ENCODE measurements at places on chromosomes 2 and 18.

DNA sequence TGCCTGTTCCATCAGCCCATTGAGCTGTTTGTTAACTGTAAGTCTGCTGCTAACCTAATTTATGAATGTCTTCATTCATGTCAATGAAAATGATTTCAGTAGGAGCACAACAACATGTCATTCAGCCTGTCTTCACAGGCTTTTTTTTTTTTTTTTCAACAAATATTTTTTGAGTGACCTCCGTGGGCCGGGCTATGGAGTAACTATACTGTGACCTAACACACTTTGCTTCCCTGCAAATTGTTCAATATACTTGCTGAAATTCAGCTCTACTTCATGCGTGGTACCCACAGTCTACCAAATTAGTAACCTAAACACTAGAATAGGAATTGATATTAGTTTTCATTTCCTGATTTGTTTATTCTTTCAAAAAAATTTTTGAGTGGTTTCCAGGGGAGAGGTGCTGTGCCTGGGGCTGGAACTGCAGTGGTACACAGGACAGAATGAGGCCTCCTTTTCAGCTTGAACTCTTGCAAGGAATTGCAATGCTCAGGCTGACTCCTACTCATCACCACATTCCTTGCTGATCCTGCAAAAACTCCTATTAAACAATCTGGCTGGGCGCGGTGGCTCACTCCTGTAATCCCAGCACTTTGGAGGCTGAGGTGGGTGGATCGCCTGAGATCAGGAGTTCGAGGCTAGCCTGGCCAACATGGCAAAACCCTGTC lies 87.1 kb downstream of the CDH20 start:
- no peaks in the 10 kb centered on the region for H3K36me3 ChIP-seq
- H3K4me3 ChIP-seq: no peak overlapping the region
- no peaks in the 10 kb centered on the region for H3K27me3 ChIP-seq

DNA sequence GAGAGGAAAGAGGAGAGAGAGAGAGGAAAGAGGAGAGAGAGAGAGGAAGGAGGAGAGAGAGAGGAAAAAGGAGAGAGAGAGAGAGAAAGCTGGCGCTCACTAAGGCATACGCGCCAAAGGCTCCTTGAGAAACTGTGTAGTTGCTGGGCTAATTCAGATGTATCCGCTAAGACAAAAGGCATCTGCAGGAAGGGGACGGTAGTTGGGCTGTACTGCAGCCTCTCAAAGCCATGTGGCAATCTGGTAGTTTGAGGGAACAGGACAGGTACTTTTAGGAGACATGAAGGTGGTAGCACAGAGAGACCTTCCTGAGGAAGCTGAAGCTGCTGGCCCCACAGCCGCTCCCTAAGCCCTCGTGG lies 31.6 kb downstream of the THNSL2 start:
- no peak overlapping the region for H3K4me3 ChIP-seq
- no peak for DNase-seq
- H3K27me3 ChIP-seq: peaks cover 48% of the 10 kb centered on the region
- H3K4me1 ChIP-seq: no peaks in the 10 kb centered on the region
- H3K36me3 ChIP-seq: no peaks in the 10 kb centered on the region
- H3K27ac ChIP-seq: no peak overlapping the region

DNA sequence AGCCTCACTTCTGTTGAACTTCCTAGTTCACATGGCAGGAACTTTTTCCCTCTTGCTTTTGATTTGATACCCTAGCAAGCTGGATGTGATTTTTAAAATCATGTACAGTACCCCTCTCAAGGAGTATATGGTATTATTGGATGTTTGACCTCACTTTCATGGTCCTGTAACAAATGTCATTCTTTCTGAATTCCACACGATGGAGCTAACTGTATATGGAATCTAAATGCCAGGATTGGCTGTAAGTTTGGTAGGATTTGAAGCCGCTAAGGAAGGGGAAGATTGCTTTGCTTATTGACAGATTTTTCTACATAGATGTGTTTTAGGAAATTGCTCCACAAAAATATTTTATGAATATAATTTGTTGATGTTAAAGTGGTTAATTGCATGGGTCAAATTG lies 18.3 kb downstream of the MAIP1 start:
- H3K27me3 ChIP-seq: no peaks in the 10 kb centered on the region
- H3K4me3 ChIP-seq: no peak overlapping the region
- DNase-seq: no peak
- H3K4me1 ChIP-seq: peaks cover 19% of the 10 kb centered on the region

DNA sequence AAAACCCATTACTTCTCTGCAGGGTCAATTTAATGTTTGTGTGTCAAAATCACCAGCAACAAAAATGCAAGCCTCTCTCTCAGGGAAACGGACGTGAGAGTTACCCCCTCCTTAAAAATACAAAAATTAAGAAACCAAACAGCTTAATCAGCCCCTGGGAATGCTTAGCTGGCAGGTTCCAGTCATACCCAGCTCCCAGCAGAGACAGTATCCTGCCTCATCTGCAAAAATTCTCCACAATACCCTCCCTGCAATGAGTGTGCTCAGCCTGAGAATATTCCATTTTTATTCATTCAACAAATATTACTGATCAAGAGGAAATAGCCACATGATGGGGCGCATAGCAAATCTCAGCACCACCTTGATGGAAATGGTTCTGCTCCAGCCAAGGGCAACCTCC lies 36.3 kb downstream of the ST8SIA5 start:
- no peaks in the 10 kb centered on the region for H3K4me1 ChIP-seq
- no peak overlapping the region for H3K27ac ChIP-seq
- H3K4me3 ChIP-seq: no peak overlapping the region
- no peaks in the 10 kb centered on the region for H3K27me3 ChIP-seq
- no peaks in the 10 kb centered on the region for H3K36me3 ChIP-seq

DNA sequence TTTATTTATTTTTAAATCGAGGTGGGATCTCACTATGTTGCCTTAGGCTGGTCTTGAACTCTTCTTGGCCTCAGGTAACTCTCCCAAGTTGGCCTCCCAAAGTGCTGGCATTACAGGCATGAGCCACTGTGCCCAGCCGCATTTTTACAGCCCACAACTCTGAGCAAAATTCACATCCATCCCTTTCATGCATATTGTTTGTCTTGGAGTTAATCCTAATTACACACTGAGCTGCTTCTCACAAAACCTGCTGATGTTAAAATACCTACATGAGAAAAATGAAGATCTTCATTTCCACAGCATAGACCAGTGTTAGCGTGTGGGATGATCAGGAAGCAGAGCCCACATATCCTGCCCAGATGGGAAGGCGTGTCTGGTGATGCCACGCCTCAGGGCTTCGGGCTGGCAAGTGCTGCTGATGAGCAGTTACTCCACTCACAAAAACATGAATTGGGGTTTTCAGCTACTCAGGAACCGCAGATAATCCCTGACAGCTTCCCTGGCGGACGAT lies 14.6 kb downstream of the ITGB1BP1 start:
- no peaks in the 10 kb centered on the region for H3K4me1 ChIP-seq
- no peak for DNase-seq
- H3K27me3 ChIP-seq: no peaks in the 10 kb centered on the region
- H3K36me3 ChIP-seq: peaks cover 43% of the 10 kb centered on the region
- H3K4me3 ChIP-seq: no peak overlapping the region

DNA sequence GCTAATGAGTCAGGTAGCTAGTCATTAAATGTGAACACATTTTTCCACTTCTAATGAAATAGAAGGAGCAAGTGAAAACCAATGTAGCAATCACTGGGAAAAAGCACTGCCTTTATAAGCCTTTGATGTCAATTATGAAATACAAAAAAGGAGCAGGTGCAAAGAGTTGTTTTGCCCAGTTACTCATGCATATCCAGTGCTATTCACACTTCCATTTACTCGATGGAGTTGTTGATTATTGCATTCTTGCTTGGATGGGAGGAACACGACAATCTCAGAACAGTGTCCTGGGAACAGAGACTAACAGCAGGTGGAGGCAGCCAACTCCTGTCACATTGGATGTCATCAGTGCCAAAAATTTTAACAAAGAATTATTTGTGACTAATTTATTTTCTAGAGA lies 372.5 kb downstream of the CBLN2 start:
- no peaks in the 10 kb centered on the region for H3K4me1 ChIP-seq
- no peak overlapping the region for H3K27ac ChIP-seq
- H3K4me3 ChIP-seq: no peak overlapping the region
- no peak for DNase-seq

DNA sequence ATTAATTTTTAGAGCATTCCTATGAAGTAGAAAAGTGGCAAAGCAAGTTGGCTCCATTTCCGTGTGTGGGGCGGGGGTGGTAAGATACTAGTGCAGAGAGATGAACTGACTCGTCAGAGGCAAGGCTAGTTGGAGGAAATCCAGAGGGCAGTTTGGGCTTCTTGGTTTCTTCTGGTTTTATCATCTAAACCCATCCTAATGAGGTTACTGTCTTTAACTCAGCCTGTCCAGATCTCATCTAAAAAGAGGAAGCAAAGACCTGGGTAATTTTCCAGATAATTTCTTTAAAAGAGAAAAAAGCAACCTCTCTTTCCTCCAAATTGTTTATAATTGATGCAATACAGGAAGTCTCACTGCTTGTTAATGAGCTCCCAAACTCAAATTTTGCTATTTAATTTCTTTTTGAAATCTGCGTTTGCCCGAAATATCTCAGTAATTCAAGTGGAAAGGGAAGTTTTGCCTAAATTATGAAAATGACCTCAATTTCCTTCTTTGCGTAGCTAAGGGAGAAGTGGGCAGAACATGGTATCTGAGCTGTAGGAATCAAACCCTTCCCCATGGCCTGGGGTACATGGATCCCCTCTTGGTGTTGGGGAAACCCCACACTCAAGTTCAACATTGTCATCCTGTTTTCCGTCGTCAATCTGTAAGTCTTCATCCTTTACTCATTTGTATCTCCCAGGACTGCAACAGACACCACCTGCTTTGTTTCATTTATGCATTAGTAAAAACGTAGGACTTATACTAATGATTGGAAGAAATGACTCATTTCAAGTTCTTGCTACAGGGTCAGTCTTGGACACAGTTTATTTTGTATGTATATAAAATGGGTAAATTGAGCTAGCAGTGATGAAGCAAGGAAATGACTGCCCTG lies 89.1 kb upstream of the KLF7 start:
- no peak overlapping the region for H3K4me3 ChIP-seq
- H3K36me3 ChIP-seq: no peaks in the 10 kb centered on the region
- DNase-seq: no peak
- peaks cover 33% of the 10 kb centered on the region for H3K27me3 ChIP-seq
- H3K27ac ChIP-seq: no peak overlapping the region
- H3K4me1 ChIP-seq: peaks cover 4% of the 10 kb centered on the region

GRCh38 chr2:86358957-86359356 lies 21.5 kb upstream of the REEP1 start:
- no peaks in the 10 kb centered on the region for H3K36me3 ChIP-seq
- H3K27ac ChIP-seq: no peak overlapping the region
- no peaks in the 10 kb centered on the region for H3K27me3 ChIP-seq
- DNase-seq: no peak
- peaks cover 21% of the 10 kb centered on the region for H3K4me1 ChIP-seq

DNA sequence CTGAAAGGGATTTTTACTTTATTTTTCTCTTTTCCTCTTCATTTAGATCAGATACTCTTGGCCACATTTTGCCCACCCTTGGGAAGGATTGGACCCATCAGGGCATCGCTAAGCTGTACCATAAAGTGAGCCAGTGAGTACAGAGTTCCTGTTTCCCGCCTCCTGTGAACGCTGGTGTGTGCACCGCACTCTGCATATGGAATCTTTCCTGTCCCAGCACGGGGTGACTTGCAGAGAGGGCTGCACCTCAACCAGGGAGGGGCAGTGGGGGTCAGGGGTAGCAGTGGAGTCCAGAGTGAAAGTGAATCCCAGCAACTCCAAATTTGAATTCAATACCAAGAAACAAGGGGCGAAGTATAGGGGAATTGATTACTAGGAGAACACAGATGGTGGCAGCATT lies 58.6 kb downstream of the LPIN1 start:
- no peaks in the 10 kb centered on the region for H3K27me3 ChIP-seq
- DNase-seq: no peak
- peaks cover 46% of the 10 kb centered on the region for H3K36me3 ChIP-seq
- no peak overlapping the region for H3K4me3 ChIP-seq

- H3K4me3 ChIP-seq: peak overlapping the region; percentile 43
- H3K27ac ChIP-seq: peak overlapping the region; percentile 26
- DNase-seq: peak; percentile 3
- peaks cover 18% of the 10 kb centered on the region for H3K27me3 ChIP-seq
- H3K36me3 ChIP-seq: no peaks in the 10 kb centered on the region
Observed at GRCh38 chr18:12658426-12659138, 675 bp upstream of the SPIRE1 start.

DNA sequence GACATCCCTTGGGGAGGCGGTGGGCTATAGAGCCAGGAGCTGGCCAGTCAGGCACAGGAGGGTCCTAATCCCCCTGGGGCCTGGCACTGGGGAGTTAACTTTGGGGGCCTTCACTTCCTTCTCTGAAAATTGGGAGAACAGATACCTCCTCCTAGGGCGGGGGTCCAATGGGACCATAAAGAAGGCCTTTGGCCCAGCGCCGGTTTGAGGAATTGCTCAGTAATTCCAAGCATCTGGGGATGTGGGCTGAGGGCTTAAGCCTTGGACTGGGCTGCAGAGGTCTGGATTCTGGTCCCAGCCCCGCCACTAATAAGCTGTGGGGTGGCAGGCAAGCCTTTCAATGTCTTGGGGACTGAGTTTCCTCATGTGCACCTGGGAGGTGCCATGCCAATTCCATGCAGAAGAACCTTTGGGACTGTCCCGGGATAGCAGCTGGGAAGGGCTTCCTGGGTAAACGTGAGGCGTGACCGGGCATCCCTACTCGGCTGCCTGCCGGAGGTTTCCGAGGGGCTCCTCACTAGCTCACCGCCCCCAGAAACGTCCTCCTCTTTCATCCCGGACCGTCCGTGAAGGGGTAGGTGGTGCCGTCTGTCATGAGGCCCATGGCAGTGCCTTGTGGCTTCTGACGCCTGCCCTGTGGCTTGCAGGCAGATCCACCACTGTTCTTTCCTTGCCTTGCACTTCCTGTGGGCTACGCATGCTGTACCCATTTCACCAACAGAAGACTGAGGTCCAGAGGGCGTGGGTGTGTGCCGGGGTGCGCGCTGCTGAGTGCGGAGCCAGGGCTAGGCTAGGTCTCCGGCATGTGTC lies 67.4 kb upstream of the HPCAL1 start:
- H3K27ac ChIP-seq: no peak overlapping the region
- H3K36me3 ChIP-seq: no peaks in the 10 kb centered on the region
- no peaks in the 10 kb centered on the region for H3K4me1 ChIP-seq
- H3K4me3 ChIP-seq: no peak overlapping the region

DNA sequence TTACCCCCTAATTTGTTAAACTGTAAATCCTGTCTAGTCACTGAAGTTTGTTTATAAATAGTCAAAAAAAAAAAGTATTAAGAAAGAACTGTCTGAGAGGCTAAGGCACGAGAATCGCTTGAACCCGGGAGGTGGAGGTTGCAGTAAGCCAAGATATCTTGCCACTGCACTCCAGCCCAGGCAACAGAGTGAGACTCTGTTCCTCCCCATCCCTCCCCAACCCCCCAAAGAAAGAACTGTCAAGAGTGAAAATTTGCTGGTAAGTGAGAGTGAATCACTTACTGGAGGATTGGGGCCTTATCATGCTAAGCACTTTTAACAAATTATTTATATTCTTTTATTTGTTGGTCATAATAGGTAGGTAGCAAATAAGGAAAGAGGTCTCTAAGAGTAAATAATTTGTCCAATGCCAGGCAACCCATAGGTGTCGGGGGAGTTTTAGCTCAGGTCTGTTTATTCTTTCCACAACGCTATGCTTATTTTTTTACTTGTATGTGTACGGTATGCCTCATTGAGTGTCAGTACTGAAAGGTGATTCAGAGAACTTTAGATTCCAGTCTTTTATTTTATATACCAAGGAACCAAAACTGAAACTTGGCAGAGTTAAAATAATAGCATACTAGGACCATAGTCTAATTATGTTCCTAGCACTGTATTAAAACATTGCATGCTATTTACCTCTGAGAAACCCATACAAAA lies 2.5 kb downstream of the TAF4B start:
- H3K4me3 ChIP-seq: no peak overlapping the region
- H3K27ac ChIP-seq: no peak overlapping the region
- no peaks in the 10 kb centered on the region for H3K4me1 ChIP-seq
- no peak for DNase-seq
- peaks cover 11% of the 10 kb centered on the region for H3K27me3 ChIP-seq
- no peaks in the 10 kb centered on the region for H3K36me3 ChIP-seq

Data from large intestine (tissue), 12 donors.